Liver (tissue), 10 donors: ENCODE measurements at places on chromosomes 2 and 18. TPM values are rescaled to one million over a fixed set of nuclear protein-coding genes. Genes with fewer than 3 reads are reported as not detected.

The KIAA2012 gene
- total RNA-seq = under 0.01 TPM

The SNORC gene
- total RNA-seq = 2.7 TPM

DNA sequence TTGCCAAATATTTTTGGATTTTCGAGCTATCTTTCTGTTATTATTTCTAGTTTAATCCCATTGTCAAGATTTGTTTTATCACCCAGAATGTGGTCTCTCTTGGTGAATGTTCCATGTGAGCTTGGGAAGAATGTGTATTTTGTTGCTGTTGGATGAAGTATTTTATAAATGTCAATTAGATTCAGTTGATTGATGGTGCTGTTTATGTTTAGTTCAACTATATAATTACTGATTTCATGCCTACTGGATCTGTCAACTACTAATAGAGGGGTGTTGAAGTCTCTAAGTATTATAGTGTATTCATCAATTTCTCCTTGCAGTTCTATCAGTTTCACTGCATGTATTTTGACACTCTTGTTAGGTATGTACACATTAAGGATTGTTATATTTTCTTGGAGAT, 34.7 kb upstream of the RMND5A start:
- no peaks in the 10 kb centered on the region for H3K27me3 ChIP-seq
- no peak for DNase-seq
- no peaks in the 10 kb centered on the region for H3K4me1 ChIP-seq
- H3K27ac ChIP-seq = no peak overlapping the region
- H3K4me3 ChIP-seq = no peak overlapping the region
- no peaks in the 10 kb centered on the region for H3K36me3 ChIP-seq

DNA sequence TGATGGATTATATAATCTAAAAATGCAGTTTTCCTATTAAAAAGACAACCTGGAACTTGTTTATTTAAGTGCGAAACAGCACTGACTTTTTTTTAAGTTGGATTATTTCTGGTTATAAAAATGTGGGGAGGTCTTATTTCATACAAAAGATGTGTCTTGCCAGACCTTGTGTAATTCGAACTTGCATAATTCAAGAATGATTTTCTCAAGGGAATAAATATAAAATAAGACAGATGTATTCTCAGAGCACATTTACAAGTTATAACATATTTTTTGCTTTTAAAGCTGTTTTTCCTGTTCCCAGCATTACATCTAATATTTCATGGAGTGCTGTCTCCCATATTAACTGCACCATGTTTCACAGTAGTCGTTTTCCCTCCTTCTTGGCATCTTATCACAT, 263.1 kb downstream of the CDH20 start:
- H3K4me1 ChIP-seq = no peaks in the 10 kb centered on the region
- no peak for DNase-seq
- H3K27me3 ChIP-seq = no peaks in the 10 kb centered on the region

- H3K4me3 ChIP-seq = no peak overlapping the region
- no peak for DNase-seq
- no peaks in the 10 kb centered on the region for H3K36me3 ChIP-seq
- peaks cover 12% of the 10 kb centered on the region for H3K4me1 ChIP-seq
- H3K27ac ChIP-seq = no peak overlapping the region
- no peaks in the 10 kb centered on the region for H3K27me3 ChIP-seq
Observed at GRCh38 chr18:61742565-61743429, 150.0 kb downstream of the RNF152 start.

DNA sequence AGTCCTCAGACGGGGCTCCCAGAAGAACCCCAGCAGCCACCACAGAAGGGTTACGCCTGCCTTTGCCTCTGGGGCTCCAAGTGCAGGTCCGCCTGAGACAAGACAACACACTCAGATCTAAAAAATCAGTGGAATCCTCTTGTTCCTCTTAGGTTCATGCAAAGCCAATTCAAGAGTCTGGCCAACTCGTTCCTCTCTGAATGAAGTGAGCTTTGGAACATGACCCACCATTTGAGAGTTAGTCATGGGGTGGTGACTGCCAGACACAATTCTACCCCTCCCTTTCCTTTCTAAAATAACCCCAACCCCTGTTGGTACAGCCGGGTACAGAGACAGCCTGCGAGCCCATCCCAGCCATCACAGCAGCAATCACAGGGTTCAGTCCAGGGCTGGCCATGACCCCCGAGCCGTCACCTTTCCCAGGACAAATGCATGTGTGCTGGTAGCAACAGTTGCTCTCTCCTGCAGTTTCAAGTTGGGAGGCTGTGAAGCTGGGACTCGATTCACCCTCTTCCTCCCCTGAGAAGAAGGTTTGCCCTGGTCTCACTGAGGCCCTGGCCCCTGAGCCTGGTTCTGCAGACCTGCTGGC, 183.1 kb upstream of the SH3BP4 start:
- no peaks in the 10 kb centered on the region for H3K36me3 ChIP-seq
- H3K4me3 ChIP-seq = peak overlapping the region; percentile 36
- H3K4me1 ChIP-seq = peaks cover 42% of the 10 kb centered on the region
- no peaks in the 10 kb centered on the region for H3K27me3 ChIP-seq

DNA sequence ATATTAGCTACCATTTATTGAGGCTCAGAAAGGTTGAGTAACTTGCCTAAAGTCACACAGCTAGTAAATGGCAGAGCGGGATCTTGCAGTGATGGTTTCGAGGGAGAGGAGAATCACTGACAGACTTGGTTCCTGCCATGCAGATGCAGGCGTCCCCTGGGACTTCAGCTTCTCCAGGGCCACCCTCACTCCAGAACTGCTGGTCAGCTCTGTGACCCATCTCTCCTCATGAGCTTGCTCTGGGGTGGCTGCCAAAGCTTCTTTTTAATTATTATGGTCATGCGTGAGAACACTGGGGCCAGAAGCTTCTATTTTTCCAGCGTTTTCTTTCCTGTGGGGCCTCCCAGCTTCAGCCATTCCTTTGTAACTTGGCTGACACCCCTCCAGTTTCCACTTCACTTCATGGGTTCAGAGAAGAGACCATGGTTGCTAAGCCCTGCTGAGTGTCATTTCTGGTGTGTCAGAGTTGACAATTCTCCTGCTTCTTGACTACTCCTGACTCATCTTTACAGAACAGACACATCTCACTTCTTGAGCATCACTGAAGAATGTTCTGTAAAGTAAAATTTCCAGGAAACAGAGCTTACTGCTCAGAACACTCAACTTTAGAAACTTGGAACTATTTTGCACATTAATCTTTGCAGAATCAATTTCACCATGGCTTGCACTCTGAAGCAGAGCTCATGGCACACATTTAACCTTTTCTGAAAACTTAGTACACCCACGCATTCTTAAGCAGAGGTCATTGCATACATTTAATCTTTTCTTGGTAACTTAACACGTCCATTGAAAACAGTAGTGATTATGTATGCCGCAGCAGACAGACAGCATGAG, 70.4 kb downstream of the IL1R2 start:
- no peak for DNase-seq
- no peaks in the 10 kb centered on the region for H3K27me3 ChIP-seq

- no peak overlapping the region for H3K4me3 ChIP-seq
- no peaks in the 10 kb centered on the region for H3K36me3 ChIP-seq
- no peaks in the 10 kb centered on the region for H3K27me3 ChIP-seq
Observed at GRCh38 chr2:29261003-29261402, 145.8 kb downstream of the CLIP4 start.

GRCh38 chr18:63199743-63200241, 119.8 kb downstream of the BCL2 start:
- no peaks in the 10 kb centered on the region for H3K36me3 ChIP-seq
- H3K4me3 ChIP-seq = no peak overlapping the region
- H3K4me1 ChIP-seq = no peaks in the 10 kb centered on the region
- no peak for DNase-seq
- no peaks in the 10 kb centered on the region for H3K27me3 ChIP-seq

- H3K27ac ChIP-seq = no peak overlapping the region
- no peaks in the 10 kb centered on the region for H3K4me1 ChIP-seq
- no peak for DNase-seq
- H3K36me3 ChIP-seq = no peaks in the 10 kb centered on the region
- H3K27me3 ChIP-seq = no peaks in the 10 kb centered on the region
Observed at GRCh38 chr18:55430026-55430425, 158.0 kb downstream of the TCF4 start.

GRCh38 chr2:223282221-223282620, 230.2 kb downstream of the KCNE4 start:
- H3K4me1 ChIP-seq = no peaks in the 10 kb centered on the region
- no peak for DNase-seq
- H3K36me3 ChIP-seq = no peaks in the 10 kb centered on the region
- H3K4me3 ChIP-seq = no peak overlapping the region

- no peak overlapping the region for H3K4me3 ChIP-seq
- no peak overlapping the region for H3K27ac ChIP-seq
- H3K36me3 ChIP-seq = peaks cover 36% of the 10 kb centered on the region
- DNase-seq = no peak
- H3K4me1 ChIP-seq = no peaks in the 10 kb centered on the region
- H3K27me3 ChIP-seq = no peaks in the 10 kb centered on the region
Observed at GRCh38 chr18:50982086-50982801, 14.4 kb downstream of the ELAC1 start.

DNA sequence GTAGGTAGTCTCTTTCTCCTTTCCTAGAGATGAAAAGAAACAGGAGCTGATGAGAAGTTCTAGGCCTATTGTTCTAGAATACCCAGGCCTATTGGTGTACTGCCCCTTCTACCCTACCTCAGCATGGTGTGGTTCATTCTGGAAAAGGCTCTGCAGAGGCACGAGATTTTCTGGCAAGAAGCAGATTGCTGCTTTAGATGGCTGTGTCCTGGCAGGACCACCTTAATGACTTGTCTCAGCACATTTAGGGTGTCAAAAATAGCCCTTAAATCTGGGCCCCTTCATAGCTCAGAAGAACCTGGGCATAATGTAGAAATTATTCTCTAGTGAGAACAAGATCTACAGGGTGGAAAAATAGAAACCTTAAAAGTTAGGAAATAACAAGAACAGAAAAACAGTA, 87.9 kb downstream of the BCL2L11 start:
- H3K27ac ChIP-seq = no peak overlapping the region
- no peaks in the 10 kb centered on the region for H3K4me1 ChIP-seq
- no peaks in the 10 kb centered on the region for H3K36me3 ChIP-seq
